ENCODE measurements at places on chromosomes 11 and 22.

GRCh38 chr11:20118209-20118608, 42.1 kb downstream of the DBX1 start:
- DNase-seq, result no peak

DNA sequence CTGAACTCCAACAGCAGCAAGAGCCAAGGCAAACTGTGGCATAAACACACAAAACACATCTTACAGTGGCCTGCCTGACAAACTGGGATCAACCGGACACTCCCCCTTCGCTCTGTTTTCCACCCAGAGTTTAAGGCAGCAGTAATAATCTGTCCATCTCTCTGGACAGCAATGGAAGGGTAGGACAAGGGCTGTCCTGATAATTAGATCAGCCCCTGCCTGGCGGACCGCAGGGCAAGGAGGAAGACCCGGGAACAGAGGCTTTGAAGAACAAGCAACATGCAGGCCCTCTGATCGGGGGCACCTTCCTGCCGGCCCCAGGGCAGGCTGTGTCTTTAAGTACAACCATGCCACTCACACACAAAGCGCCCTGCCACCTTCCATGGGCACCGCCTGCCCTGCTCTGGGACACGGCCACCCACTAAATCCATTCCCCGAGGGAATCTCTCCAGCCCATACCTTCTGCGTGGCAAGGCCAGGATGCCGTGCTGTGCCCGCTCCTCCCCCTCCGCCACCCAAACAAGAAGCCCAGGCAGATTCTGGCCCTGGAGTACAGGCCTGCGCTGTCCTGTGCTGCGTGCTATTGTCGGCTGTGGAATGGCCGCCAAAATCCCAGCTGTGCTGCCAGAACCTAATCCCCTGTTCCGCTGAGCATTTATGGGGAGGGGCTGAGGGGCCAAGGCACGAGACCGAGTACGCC, 38.8 kb downstream of the NUMA1 start:
- DNase-seq, result peak; percentile 47

DNA sequence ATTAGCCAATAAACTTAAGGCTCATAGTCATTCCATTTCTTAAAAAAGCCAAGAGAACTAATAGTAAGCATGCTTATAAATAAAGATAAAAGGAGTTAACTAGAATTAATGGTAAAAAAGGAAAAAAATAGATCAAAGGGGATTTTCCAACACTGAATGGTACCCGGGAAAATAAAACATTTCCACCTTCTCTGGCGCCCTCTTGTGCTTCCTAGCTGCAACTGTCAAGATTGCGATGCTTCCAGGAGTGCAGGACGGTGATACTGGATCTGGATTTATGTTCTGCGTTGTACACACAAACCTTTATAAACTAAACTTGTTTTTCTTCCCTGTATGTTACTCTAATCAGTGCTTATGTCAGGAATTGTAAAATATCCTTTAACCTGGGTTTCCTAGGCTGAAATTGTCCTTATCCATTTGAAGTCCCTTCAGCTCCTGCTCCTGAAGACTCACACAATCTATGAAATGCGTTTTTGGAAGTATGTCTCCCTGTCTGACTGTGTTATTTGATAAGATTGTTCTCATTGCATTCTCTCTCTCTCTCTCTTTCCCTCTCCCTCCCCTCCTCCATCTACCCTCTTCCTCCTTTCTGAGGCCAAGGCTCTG, 9.6 kb upstream of the HTATIP2 start:
- DNase-seq, result peak; percentile 68

GRCh38 chr11:47394050-47394321, 14.4 kb upstream of the SLC39A13 start:
- DNase-seq, result no peak

DNA sequence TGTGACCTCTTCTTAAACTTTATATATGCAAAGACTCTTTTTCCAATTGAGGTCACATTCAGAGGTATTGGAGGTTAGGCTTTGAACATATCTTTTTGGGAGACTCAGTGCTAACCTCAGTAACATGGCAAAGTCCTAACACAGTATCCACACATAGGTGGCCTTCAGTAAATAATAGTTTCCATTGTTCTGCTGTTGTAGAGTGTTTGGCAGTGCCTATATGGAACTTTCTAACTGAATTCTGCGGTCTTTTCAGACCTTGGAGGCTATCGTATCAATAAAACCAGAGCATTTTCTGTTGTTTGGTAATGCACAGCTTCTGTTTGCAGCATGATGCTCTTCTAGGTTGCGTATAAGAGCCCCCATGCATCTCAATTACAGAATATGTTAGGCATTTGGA, 47.0 kb downstream of the LDLRAD3 start:
- no peak for DNase-seq

DNA sequence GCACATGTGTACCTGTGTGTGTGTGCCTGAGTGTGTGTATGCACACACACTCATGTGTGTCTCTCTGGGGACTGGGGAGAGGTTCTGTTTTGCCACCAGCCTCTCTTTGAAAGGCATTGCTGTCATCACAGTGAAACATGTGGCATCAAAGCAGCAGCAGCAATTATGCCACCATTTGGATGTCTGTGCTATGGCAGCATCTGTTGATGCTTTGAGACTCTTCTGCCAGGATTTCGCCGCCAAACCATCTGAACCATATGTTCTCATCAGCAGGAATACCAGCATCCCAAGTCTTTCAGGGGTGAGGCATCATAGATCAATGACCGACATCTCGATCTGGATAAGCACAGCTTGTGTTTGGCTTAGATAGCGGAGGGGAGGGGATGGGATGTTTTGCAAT, 168.6 kb downstream of the FAT3 start:
- no peak for DNase-seq

DNA sequence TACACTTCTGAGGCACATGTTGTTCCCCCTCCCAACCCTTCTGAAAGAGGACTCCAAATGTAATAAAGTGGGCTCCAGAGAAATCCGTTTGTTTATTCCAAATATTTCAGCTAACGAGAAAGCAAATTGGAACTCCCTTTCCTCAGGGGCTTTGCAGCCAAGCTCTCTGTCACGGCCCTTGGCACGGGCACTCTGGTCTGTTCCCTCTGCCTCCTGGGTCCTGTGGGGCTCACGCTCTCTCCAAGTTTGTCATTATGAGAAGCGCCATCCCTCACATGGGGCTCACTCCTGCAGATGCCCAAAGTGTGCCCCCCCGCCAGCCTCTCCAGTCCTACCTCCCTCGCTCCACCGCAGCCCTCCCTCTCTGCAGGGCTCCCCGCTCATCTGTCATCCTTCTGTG, 125.4 kb upstream of the POU2AF2 start:
- no peak for DNase-seq

GRCh38 chr22:36386351-36386899, 1.3 kb downstream of the MYH9 start:
- DNase-seq, result peak; percentile 36

GRCh38 chr11:62721994-62722393, 5.3 kb downstream of the HNRNPUL2 start:
- no peak for DNase-seq

GRCh38 chr11:57903441-57904123, 120.1 kb upstream of the OR9Q1 start:
- DNase-seq, result no peak

- no peak for DNase-seq
Measured at GRCh38 chr22:49119551-49119952, 708.1 kb downstream of the BRD1 start.

GRCh38 chr22:46690146-46690545, 47.9 kb downstream of the CERK start:
- no peak for DNase-seq

DNA sequence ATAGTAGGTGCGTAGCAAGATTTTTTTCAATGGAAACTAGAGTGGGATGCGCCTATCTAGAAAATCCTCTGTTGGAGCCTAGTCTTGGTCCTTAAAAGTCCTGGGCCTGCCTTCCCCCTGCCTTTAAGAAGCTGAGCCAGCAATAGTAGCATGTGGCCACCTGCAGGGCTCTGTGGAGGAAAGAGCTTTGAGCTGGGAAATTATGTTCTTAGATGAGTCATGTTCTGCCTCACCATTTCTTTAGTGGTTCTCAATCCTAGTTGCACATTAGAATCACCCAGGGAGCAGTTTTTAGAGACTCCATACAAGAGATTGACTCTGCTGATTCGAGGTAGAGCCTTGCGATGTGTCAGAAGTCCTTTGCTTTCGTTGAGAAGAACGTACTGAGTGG, 133.5 kb downstream of the COMMD9 start:
- DNase-seq, result no peak

DNA sequence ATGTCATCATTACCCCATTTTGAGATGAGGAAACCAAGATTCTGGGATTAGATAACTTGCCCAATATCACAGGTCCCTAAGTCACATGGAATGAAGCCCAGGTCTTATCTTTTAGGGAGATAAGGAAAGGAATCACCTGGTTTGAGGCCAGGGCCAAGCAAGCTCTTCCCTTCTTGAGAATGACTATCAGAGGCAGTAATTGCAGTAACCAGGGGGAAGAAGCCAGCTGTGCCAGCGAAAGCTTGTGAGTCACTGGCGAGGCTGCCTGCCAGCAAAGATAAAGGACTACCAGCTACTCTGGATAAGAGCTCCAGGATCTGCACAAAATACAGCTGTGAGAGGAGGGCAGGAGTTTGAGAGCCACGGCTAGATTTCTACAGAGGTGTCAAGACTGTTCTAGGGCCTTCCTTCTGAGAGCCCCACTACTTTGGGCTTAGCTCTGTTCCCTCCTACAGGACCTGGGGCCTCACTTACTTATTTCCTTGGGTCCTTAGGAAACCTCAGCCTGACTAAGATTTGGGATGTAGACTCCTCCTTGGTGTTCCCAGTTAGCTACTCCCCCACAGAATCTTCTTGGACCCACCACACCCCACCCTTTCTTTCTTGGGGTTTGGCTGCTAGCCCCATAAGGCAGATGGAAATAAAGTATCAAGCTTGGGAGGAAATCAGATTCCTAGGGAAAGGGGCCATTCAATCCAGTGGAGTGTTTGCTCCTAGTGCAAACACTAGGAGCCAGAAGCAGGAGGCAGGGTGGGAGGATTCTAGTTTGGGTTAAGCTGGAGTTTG, 9.7 kb upstream of the CCKBR start:
- no peak for DNase-seq

GRCh38 chr11:66878474-66878873, 21.6 kb downstream of the LRFN4 start:
- DNase-seq, result no peak

DNA sequence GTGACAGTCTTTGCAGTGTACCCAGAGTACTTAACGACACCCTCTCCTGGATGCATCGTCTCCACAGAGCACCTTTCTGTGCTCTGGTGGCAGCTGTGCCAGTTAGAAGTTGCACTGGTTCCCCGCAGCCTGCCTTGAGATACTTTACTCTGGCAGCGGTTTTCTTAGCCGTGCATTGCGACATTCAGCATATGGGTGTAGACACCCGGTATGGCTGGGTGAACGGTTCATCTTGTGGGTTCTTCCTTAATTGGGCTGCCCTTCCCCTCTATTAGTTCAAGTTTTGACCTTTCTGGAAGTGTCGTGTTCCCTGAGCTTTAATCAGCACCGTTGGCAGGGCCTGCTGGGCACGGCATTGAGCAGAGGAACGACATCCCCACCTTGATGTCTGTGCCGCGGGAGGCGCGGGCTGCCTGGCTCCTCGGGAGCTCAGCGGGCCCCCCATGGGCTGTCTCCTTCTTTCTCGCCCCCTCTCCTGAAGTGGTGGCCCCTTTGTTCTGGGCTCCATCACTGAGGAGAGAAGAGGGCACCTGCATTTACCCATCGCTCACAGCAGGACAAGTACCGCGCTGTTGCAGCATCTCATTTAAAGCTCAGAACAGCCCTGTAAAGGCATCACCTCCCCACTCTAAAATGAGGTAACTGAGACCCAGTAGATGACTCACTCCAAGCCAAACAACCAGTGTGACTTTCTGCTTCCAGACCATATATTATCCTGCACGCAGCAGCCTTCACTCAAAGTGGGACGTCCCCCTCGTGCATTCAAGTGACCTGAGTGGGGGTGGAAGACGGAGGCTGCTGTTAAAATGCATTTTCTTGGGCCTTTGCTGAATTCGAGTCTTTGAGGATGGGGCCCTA, 13.3 kb downstream of the FAM83F start:
- DNase-seq, result no peak

DNA sequence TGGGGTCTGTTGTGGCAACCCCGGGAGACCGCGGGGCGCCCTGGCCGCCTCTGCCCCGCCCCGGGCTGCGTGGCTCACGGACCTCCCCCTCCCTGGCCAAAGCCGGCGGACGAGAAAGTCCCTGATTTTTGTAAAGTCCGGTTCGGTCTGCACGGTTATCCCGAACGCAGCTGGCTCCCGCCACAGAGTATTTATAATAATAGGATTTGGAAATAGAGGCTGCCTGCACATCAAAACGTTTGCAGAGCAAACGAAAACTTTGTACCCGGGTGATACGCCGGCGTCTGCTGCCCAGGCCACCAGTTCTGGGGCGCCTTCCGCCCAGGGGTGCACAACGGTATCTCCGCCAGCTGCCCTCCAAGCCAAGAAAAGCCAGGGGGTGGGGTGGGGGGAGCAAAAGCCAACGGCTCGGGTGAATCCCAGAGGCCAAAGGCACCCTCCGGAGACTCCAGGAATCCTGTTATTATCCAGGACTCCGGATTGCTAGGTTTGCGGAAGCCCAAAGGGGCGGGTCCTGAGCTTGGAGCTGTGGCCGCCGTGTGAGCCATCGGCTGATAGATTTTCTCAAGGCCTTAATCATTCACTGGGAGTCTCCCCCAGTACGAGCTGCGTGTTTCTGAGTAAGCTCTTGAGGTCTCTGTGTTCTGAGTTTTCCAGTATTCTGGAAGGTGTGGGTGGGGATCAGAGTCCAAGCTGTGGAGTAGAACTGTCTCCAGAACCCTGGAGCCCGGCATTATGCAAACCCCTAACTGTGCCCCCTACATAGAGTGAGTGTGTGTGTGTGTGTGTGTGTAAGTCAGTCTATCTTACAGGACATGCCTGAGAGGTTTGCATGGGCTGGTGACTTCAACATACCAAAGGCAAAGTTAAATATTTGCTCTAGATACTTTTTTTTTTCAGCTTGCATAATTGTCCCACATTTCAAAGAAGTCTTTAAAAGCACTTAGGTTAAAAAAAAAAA, 673 bp upstream of the SHANK2 start:
- DNase-seq, result no peak

- no peak for DNase-seq
Measured at GRCh38 chr11:2728663-2729332, 29.0 kb upstream of the KCNQ1OT1 start.

DNA sequence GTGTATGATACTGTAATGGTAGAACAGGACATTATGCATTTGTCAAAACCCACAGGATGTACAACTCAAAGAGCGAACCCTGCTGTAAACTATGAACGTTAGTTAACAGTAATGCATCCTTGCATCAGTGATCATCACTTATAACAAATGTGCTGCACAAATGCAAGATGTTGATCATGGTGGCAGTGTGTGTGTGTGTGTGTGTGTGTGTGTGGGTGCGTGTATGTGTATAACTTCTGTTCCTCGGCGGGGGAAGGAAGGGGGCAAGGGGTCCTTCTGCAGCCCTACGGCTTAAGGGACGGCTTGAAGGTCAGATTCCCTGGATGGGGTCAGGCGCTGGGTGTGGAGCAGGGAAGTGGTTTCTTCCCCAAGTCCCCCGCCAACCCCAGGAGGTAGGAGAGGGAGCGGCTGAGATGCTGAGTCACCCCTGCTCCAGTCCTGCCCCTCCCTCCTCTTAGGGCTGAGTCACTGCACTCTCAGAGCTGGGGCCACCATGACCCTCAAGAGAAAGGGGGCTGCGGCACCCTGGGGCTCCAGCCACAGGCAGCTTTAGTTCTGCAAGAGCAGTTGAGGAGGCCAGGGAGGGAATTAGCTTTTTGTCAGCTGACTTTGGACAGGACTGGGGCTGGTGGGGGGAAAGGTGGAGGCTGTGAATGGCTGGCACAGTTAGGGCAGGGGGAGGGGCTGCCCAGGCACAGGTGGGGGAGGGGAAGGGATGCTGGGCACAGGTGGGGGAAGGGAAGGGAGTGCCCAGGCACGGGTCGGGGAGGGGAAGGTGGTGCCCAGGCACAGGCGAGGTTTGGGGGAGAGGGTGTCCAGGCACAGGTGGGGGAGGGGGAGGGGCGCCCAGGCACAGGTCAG, 8.8 kb upstream of the CTSD start:
- DNase-seq, result no peak
